ENCODE measurements at places on chromosomes 3 and 15.
A peak's percentile ranks its signal among the peaks of the same experiment; 100 is the strongest.

DNA sequence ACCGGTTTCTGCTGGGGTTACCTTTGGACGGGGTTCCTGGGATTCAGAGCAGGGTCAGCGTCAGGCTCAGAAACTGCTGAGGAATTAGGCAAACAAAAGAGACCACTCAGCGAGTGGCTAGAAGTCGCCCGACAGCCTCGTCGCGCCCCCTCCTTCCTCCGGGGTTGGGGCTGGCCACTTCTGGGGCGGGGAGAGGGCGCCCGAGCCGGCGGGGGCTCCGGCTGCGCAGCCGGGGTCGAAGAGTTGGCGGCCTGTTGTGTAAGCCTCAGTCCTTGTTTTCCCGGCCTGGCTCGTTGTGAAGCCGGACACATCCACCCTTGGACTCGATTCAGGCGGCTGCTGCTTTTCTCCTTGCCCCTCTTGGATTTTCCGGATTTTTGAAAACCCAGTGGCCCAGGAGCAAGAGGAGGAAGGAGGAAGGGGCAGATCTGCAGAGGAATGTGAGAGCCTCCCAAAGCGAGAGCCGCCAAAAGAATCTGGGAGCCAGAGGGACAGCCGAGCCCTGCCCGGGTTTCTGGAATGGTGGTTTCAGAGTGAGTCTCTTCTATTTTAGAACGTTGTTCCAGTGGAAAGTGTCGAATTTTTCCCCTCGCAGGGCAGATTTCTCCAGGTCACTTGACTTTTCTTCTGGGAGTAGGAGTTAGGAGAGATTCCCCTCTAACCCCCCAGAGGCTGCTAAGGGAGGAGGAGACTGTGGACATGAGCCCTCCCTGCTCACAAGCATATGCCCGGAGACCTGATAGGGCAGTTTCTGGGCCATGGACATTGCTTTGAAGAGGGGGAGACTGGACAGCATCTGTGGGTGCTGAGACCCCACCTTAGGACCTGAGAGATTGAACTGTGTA lies 666 bp downstream of the SNX33 start:
- DNase-seq, result peak; percentile 73

- DNase-seq, result no peak
Observed at GRCh38 chr15:77650265-77650664, 17.6 kb upstream of the LINGO1 start.

GRCh38 chr15:75712668-75713337 lies at the start of gene CSPG4:
CSPG4 (minus strand) TSS chr15:75712848; CDS start chr15:75712755, 93 bp downstream.
- peak; percentile 83 for DNase-seq

DNA sequence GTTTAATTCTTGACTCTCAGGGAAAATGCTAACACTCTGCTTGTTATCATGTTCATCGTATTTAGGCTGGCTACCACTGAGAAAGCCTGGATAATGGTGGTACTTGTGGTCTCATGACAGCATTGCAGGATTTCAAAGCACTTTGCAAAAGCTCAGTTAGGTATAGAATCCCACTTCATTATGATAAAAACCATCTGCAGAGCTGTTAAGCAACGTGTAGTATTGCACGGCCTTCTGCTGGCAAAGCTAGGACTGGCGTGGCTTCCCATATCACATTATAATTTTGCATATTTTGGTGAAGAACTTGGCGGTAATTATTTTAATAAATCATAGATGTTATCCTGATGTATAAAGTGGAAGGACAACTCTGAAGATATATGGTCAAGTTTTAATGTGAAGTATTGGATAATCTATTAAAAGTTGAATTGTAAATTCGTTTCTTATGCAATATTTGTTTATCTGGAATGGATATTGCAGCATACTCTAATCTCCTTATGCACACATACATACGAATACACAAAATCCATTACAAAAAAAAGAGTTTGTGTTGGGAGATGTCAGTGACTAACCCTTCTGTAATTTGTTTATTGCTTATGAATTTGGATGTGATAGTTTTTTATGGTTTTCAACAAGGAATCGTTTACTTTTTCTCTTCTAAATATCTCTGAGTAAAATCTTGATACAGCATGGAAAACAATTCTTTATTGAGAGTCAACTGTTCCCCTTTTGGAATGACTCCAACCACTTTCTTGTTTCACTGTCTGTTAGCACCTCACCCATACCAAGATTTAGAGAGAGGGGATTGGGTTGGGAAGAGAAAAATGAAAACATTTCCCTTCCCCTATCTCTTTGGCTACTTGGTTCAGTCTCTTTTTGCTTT lies 9.2 kb downstream of the RAB8B start:
- no peak for DNase-seq

- DNase-seq, result no peak
Observed at GRCh38 chr3:129611812-129612533, 5.5 kb upstream of the PLXND1 start.

DNA sequence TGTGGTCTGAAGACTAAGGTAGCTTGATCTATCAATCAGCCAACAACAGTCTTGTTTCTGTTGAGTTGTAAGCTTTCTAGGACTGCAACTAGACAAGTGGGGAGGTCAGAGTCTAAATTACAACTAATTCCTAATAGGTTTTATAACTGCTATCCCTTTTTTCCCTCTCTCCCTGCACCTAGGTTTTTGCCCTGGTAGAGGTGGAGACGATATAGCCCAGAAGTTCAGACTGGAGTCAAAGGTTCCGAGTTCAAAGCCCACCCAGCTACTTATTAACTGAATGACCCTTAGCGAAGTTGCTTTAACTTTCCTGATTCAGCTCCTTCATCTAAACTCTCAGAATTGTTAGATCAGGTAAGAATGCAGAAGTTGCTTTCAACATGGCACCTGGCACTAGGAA lies 100.6 kb downstream of the IGF2BP2 start:
- no peak for DNase-seq

- no peak for DNase-seq
Observed at GRCh38 chr3:30502051-30502741, 104.2 kb upstream of the TGFBR2 start.

- DNase-seq, result no peak
Observed at GRCh38 chr15:31387092-31387478, 60.5 kb downstream of the KLF13 start.
